ENCODE measurements at places on chromosomes 3 and 15.

GRCh38 chr3:69379661-69380060 is 6.2 kb downstream of the FRMD4B start:
- DNase-seq = no peak

DNA sequence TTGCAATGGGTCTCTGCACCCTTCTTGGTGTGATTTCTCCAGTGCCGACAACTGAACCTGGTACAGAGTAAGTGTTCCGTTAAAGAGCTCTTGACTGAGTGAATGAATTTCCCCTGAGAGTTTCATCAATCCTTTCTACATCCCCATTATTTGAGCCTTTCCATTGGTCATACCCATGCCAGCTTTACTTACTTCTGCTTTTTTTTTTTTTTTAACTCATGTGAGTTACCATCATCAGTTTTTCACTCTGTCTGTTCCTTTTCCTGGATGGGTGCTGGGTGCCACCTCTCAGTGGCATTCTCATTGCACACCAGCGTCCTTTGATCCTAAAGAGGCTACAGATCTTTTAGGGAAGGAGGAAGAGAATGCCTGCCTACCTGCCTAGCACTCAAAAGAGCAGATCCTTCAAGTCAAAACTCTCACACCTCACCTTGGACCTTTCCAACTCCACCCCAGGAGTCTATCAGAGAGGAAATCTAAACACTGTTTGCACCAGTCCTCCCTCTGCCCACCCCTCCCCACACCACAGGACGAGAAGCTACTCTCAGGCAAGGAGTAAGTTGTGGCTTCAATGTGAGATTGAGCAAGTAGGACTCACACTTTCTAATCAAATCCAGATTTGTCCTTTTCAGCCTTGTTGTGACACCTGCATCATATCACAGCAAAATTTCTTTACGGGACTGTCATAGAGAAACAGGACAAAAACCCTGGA is 13.1 kb upstream of the USP3 start:
- DNase-seq = no peak

DNA sequence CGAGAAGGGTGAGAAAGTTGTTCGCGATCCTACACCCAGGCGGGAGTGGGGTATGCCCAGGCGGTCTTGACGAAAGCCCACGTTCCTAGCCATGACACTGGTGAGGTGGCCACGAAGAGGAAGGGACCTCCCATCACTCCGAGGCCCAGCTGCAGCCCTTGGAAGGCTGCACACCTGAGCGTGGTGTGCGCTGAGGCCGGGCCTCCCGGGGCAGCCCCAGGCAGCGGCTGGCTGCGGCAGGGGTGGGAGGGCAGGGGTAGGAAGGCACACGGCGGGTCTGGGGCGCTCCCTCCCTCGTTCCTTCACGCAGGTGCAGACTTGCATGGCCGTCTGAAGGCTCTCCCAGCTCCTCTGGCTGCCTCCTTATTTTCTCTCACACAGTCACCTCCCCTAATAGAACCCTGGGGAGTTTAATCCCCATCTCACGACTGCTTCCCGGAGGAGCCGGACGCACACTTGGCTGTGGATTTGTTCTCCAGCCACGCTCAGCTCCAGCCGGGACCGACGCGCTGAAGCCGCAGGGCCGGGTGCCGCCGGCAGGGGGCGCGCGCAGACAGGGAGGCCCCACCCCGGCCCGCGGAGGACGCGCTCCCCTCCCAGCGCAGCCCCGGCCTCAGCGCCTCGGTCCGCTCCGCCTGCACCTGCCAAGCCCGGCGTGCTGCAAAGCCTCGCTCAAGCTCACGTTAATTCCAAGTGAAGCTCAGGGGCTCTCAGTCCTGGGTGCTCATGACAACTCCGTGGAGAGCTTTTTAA is 37.8 kb upstream of the MUC4 start:
- no peak for DNase-seq

GRCh38 chr3:107425033-107425432 is 47.8 kb downstream of the CCDC54 start:
- DNase-seq = no peak

DNA sequence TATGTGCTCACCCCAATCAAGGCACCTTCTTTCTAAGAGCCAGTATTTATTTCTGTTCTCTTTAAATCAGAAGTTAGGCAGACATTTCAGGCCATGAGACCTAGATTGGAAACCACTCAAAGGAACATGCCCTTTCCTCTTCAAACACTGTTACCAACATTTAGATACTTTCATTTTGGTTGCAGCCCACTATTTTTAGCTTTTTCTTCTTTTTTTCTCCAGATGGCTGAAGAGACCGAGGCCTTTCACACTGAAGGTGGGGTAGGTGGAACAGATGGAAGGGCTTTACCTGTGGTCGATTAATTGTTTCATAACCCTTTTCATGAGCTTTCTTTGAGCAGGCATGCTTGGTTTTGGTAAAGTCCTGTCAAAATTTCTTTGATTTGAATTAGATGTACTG is 10.9 kb upstream of the LZTFL1 start:
- DNase-seq = no peak

- no peak for DNase-seq
These were observed 127.4 kb downstream of the PCCB start for GRCh38 chr3:136377508-136377907.

- DNase-seq = no peak
These were observed 60.9 kb downstream of the ATP2B2 start for GRCh38 chr3:10444511-10444910.

GRCh38 chr3:36871379-36872126 is 73.3 kb downstream of the TRANK1 start:
- DNase-seq = no peak

- no peak for DNase-seq
These were observed 48.6 kb downstream of the SNRK start for GRCh38 chr3:43334976-43335375.

- no peak for DNase-seq
These were observed 1077.4 kb downstream of the EPHA3 start for GRCh38 chr3:90184861-90185260.

DNA sequence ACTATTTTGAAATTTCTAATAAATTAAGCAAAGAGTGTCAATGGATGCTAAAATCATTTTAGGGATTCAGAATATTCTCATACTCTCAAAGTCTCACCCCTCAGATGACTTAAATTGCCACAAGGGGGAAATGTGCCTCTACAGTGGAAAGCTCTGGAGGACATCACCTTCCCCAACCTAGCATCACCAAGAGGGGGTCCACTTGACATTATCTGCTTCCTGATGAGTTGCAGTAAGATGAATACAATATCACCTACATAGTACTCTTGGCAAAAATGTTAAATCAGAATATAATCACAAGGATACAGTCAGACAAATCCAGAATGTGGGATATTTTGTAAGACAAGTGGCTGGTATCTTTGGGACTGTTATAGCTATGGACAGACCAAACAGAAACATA is 290.1 kb downstream of the MFSD1 start:
- no peak for DNase-seq

GRCh38 chr3:140724856-140725812 is 47.3 kb downstream of the TRIM42 start:
- no peak for DNase-seq

GRCh38 chr3:43086460-43087165 is 19.3 kb downstream of the POMGNT2 start:
- no peak for DNase-seq

DNA sequence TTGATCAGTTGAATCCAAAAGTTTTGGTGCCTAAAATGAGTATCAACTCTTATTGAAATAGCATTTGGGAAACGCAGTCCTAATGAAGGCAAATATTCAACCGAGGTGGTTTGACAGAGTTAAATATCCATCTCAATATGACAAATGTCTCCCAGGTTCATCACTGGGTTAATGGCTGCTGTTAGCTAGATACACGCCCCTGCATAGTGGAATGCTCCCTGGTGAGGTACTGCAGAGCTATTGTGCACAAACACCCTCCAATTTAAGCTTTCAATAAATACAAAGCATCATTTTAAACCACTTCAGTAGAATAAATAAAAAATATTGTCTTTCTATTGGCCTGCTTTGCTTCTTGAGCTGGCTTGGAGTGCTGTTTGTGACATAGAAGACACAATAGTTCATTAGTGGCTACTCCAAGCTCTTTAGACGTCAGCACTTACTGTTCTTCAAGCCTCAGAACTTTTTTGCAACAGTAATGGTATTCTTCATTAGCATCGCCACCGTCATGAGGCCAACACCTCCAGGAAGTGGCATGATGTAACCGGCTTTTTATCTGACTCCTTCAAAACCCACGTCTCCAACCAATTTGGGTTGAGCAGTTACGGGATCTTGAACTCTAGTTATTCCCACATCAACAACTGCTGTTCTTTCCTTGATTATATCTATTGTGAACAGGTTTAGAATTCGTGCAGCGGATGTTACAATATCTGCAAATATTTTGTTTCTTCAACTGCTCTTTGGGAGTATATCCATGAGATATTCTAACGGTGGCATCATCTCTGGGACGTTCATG is 1159.6 kb upstream of the EPHA6 start:
- DNase-seq = no peak

GRCh38 chr3:117128872-117129271 is 419.3 kb downstream of the TUSC7 start:
- no peak for DNase-seq

DNA sequence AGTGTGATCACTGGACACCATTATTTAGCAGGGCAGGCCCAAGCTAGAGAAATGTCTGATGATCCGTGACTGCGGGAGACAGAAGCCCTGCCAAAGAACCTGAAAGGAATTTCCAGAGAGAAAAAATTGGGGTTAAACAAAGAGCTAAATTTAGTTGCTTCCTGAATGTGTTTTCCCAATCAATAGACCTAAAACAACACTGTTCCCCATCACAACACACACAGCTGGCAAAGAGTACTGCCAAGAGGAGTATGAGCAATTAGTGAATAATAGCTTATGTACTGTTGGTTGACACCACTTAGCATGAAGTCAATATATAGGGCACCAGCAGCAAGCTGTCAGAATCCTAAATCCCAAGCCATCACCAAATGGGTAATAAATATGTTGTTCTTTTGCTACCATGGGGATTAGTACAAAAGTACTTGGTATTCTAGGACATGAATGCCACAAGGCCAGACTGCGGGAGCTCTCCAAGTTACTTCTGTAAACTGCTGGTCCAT is 35.7 kb downstream of the CLK3 start:
- no peak for DNase-seq

DNA sequence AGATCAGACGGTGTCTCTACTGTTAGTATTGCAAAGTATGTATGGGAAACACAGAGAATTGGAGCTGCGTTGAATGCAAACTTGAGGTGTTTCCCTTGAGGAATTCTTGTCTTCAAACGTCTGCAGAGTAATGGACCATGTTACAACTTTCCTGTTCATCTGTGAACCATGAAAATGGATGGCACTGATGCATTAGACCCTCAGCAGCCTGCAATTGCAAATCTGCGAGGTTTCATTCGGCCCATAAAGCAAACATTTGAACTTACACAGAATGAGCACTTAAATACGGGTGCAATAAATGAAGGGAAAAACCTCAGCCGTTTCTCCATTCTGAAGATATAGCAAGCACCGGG is 49.7 kb downstream of the LRRN1 start:
- DNase-seq = no peak

GRCh38 chr3:178236555-178237277 is 299.5 kb upstream of the KCNMB2 start:
- no peak for DNase-seq

DNA sequence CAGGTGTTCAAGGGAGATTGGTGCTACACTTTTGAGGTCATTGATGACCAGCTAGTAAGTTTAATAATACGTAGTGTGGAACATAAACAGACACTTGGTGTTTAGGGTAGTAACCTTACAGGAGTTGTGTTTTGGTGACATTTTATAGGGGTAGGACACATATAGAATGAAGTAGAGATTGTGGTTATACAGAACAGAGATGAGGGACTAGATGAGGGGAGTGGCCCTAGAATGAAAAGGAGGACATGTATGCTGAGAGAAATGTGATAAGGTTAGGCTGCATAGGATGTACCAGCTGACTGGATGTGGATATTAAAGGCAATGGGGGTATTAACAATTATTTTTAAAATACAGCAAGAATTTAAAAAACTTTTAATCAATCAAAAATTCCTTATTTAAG is 8.0 kb downstream of the MBNL1 start:
- DNase-seq = no peak

- DNase-seq = no peak
These were observed 103.1 kb upstream of the CFAP20DC start for GRCh38 chr3:59152943-59153342.

GRCh38 chr3:151062611-151063010 is 22.9 kb upstream of the MED12L start:
- no peak for DNase-seq

DNA sequence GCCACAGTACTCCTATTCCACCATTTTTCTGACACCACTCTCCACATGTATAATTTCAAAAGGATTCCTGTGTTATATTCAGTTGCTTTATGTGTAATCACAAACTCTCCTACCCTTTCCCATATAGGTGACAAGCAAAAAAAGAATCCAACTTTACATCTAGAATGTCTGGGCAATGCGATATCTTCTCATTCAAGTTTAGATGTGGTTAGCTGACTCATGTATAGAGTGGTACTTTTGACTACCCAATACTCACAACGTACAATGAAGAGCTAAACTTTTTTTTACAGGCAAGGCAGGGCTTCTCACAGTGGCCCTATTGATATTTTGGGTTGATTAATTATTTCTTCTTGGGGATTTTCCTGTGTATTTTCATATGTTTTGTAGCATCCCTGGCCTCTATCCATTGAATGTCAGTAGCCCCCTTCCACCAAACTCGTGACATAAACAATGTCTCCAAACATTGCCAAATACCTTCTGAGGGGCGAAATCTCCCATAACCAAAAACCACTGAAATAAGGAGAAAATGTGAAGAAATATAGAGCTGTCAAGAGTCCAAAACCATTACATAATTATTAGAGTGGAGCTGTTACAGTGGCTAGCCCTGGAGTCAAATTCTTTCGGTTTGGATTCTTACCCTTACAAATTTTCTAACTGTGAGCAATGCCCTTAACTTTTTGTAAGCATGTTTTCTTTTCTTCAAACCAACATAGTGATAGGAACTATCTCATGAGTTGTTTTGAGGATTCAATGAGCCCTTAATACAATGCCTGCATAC is 342.6 kb downstream of the NSUN3 start:
- no peak for DNase-seq

DNA sequence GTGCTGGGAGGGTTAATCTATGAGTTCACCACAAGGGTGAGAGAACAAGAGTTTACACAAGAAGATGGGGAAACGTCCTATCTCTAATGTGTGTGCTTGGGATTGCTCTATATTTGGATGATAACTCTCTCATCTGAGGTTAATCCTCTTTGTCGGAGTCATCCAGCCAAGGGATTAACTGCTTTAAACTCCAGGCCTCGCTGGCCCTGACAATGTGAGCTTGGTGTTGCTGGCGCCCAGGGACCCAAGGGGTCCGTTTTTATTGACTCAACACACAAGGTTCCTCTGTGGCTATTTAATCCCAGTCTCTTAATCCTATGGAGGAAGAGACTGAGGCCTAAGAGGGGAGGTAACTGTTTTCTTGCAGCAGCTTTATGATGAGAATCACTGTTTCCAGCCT is 14.2 kb downstream of the SV2B start:
- DNase-seq = no peak
